Left lung (tissue), 14 donors: ENCODE measurements at places on chromosomes 12 and 14. TPM values are rescaled to one million over a fixed set of nuclear protein-coding genes. Genes with fewer than 3 reads are reported as not detected.

- no peak for DNase-seq
- H3K27me3 ChIP-seq, result no peaks in the 10 kb centered on the region
- H3K4me3 ChIP-seq, result no peak overlapping the region
Measured at GRCh38 chr12:53151039-53151438, 29.5 kb upstream of the ZNF740 start.

- H3K27ac ChIP-seq, result no peak overlapping the region
- no peak overlapping the region for H3K4me3 ChIP-seq
- H3K4me1 ChIP-seq, result no peaks in the 10 kb centered on the region
- H3K27me3 ChIP-seq, result peaks cover 11% of the 10 kb centered on the region
- no peaks in the 10 kb centered on the region for H3K36me3 ChIP-seq
Measured at GRCh38 chr12:52351196-52352059, 15.9 kb downstream of the KRT85 start.

GRCh38 chr12:1422604-1423315 lies 171.6 kb downstream of the FBXL14 start:
- no peak for DNase-seq
- no peaks in the 10 kb centered on the region for H3K27me3 ChIP-seq
- H3K4me1 ChIP-seq, result no peaks in the 10 kb centered on the region

GRCh38 chr12:57110104-57111030 lies 795 bp downstream of the STAT6 start:
- H3K27ac ChIP-seq, result peak overlapping the region; percentile 100
- no peaks in the 10 kb centered on the region for H3K36me3 ChIP-seq
- H3K27me3 ChIP-seq, result no peaks in the 10 kb centered on the region

DNA sequence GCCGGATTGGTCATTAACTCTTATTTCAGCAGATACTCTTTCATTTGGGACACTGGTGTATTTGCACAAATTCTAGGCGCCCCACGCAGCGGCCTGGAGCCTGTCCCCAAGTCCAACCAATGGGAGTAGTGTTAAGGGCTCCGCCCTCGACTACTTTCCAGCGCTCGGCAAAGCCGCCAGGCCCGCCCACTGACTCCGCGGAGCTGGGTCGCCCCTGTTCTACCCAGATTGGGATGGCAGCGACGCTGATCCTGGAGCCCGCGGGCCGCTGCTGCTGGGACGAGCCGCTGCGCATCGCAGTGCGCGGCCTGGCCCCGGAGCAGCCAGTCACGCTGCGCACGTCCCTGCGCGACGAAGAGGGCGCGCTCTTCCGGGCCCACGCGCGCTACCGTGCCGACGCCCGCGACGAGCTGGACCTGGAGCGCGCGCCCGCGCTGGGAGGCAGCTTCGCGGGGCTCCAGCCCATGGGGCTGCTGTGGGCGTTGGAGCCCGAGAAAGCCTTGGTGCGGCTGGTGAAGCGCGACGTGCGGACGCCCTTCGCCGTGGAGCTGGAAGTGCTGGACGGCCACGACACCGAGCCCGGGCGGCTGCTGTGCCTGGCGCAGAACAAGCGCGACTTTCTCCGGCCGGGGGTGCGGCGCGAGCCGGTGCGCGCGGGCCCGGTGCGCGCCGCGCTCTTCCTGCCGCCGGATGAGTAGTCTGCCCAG lies at the start of gene ACOT6:
TSS of gene ACOT6 (plus strand) at position 179 of the 707 bp plus-strand sequence. CDS start at position 234, 55 bp downstream.
- H3K4me3 ChIP-seq, result peak within 1 kb of the TSS; percentile 59
- no peaks in the 10 kb centered on the region for H3K36me3 ChIP-seq
- peak within 1 kb of the TSS; percentile 81 for H3K27ac ChIP-seq
- DNase-seq, result peak; percentile 88
- H3K4me1 ChIP-seq, result no peaks in the 10 kb centered on the region

- H3K36me3 ChIP-seq, result no peaks in the 10 kb centered on the region
- H3K27me3 ChIP-seq, result peaks cover 39% of the 10 kb centered on the region
- DNase-seq, result peak; percentile 61
- no peak overlapping the region for H3K4me3 ChIP-seq
- no peaks in the 10 kb centered on the region for H3K4me1 ChIP-seq
Measured at GRCh38 chr14:93655078-93655750, 133.1 kb downstream of the PRIMA1 start.

DNA sequence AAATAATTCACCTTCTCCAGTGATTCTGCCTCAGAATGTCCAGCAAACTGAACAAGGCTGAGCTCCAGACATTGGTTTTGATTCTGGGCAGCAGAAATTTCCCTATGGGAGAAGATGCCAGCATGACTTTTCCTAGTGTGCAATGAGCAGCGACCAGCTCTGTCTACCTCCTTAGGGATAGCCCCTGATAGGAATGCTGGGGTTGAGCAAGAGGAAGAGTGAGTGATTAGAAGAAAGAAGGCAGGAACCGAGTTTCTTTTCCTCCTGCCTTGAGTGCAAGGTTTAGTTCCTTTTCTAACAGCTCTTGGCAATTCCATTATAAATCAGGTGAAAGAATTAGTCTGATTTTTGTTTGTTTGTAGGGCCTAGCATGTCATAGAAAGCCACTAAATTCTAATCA lies 379.0 kb downstream of the DAD1 start:
- peaks cover 5% of the 10 kb centered on the region for H3K4me1 ChIP-seq
- H3K27ac ChIP-seq, result no peak overlapping the region
- no peaks in the 10 kb centered on the region for H3K27me3 ChIP-seq
- no peaks in the 10 kb centered on the region for H3K36me3 ChIP-seq

The SYNDIG1L gene
- 0.39 TPM for total RNA-seq

The AQP2 gene
- total RNA-seq, result not detected

The RERG gene
- 12.4 TPM for total RNA-seq

The TGM1 gene
- total RNA-seq, result 7.6 TPM
